ENCODE measurements at places on chromosomes 11 and 22.

GRCh38 chr11:27385245-27385644 is 22.2 kb upstream of the CCDC34 start:
- DNase-seq: no peak

DNA sequence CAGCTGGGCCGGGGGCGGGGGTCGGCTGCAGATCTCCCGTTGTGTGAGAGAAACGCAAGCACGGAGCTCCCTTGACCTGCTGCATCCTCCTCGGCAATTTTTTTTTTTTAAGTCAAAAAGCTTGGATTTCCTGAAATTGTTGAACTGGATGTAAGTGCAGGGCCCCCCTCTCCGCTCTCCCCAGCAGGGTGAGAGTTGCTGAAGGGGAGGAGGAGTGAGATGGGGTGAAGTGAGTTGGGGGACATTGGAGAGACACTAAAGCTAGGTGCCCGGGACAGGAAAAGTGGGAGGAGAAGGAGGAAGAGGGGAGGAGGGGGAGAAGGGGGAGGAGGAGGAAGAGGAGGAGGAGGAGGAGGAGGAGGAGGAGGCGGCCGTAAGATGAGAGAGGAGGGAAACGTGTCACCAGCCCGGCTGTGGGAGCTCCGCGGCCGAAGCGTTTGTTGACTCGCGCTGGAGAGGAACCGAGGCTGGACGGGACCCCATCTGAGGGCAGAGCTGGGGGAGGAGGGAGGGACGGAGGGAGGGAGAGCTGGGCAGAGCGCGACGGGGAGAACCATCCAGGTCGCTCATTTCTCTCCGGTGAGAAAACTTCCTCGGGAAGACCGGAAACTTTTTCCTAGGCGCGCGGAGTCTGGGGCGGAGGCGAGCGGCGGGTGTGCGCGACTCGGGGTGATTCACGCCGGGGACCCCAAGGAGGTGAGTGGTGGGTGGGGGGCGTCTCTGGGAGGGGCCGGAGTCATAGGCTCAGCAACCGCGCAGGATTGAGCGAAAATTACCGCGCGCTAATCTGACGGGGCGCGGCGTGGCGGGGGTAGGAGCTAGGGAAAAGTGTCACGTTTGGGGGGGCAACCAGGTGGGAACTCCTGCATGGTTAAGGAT is 80.2 kb downstream of the PRR5L start:
- DNase-seq: no peak

- DNase-seq: no peak
These were observed 798.0 kb downstream of the DLG2 start for GRCh38 chr11:84829162-84829561.

GRCh38 chr11:76380159-76380976 is 564 bp downstream of the THAP12 start:
- DNase-seq: no peak

DNA sequence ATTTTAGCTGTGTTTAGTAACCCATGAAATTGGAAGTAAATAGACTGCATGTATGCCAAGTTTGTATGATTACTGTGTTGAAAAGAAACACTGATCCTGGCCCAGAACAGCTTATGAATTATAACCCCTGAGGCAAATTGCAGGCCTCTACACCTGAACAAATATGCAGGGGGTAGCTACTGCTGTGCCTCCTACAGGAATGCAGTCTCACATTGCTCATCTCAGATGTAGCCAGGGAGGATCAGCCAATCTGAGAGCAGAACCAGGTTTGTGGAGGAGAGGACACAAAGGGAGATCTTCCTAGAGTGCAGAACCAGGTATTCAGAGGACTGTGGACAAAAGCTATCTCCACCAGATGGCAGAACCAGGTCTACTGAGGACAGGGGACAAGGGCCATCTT is 442.2 kb upstream of the DDI1 start:
- DNase-seq: no peak

DNA sequence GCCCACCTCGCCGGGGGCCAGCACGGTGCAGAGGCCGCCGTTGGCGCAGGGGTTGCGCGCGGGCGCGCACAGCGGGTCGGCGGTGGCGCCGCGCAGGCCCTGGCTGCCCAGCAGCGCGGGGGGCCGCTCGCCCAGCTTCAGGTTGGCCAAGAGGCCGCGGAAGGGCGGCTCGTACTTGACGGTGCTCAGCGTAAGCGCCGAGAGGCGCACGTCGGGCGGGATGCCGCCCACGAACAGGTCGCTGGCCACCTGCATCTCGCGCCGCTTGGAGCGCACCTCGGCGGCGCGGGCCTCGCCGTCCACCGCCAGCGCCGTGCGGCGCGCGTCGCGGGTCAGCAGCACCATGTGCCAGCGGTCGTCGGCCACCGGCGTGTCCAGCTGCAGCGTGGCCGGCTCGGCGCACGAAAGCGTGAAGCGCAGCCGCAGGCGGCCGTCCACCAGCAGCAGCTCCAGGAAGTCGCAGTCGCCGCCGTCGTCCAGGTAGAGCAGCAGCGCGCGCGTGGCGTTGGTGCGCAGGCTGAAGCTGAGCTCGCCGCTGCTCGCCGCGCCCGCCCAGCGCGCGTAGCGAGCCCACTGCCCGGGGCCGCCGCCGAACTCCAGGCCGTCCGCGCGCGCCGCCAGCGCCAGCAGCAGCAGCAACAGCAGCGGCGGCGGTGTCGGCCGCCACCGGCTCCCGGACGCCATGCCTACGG is 9.8 kb downstream of the NRXN2 start:
- DNase-seq: peak; percentile 48

- peak; percentile 51 for DNase-seq
These were observed 60.5 kb downstream of the LIF start for GRCh38 chr22:30186041-30186440.

Measured in NCI-H774 (cell line).